ENCODE measurements at places on chromosomes 2 and 18. TPM values are rescaled to one million over a fixed set of nuclear protein-coding genes. Genes with fewer than 3 reads are reported as not detected.

The UGT1A5 gene
- total RNA-seq: not detected

The CNGA3 gene
- not detected for total RNA-seq

The NEU2 gene
- not detected for total RNA-seq

The GLB1L gene
- total RNA-seq: 4.2 TPM

- no peaks in the 10 kb centered on the region for H3K36me3 ChIP-seq
- H3K27me3 ChIP-seq: no peaks in the 10 kb centered on the region
- H3K4me1 ChIP-seq: peaks cover 15% of the 10 kb centered on the region
- H3K27ac ChIP-seq: no peak overlapping the region
- no peak for DNase-seq
Measured at GRCh38 chr2:200320991-200321390, 14.5 kb downstream of the SPATS2L start.

Data from activated CD4-positive, alpha-beta T cell treated with anti-CD3 and anti-CD28 coated beads for 36 hours (primary cell).